ENCODE measurements at places on chromosomes 16 and 17.
A peak's percentile ranks its signal among the peaks of the same experiment; 100 is the strongest.

GRCh38 chr16:11046382-11046931 is 102.1 kb downstream of the CLEC16A start:
- no peak for DNase-seq

- no peak for DNase-seq
Measured at GRCh38 chr17:49191409-49191916, 18.9 kb downstream of the GNGT2 start.

GRCh38 chr17:10512856-10513255 is 5.5 kb downstream of the MYH1 start:
- DNase-seq, result no peak

DNA sequence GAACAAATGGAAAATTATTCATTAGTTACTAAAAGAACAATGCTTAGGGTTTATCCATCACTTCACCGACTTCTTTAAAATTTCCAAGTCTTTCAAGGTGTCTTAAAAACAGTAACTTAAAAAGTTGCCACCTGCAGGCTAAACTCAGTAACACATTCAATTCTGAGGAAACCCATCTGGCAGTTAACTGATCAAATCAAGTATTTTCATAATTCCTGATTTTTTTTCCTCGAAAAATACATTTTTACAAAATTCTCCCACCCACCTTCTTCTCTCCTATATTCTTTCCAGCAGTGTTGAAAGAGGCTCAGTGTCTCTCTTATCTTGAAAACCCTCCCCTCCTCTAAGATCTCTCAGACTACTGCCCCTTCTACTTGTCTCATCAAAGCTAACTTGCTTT is 29.9 kb downstream of the PARN start:
- DNase-seq, result peak; percentile 2

DNA sequence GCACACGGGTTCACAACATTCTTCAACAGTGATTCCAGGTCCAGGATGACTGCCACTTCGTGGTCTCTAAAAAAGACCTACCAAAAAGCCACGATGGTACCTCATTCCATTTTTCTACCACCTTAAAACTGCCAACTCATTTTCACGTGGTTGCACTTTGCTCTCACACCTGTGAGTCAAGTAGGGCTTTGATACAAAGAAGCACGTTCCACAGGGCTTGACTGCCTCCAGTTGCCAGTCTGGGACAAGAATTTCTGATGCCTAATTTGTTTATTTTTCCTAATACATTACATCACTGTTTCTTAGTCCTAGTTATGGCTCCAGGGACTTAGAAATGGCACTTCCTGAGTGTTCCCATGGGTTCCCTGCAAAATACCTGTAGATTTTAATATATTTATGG is 911.6 kb upstream of the EEF2KMT start:
- no peak for DNase-seq

- peak; percentile 9 for DNase-seq
Measured at GRCh38 chr16:22948603-22949368, 134.8 kb downstream of the HS3ST2 start.

DNA sequence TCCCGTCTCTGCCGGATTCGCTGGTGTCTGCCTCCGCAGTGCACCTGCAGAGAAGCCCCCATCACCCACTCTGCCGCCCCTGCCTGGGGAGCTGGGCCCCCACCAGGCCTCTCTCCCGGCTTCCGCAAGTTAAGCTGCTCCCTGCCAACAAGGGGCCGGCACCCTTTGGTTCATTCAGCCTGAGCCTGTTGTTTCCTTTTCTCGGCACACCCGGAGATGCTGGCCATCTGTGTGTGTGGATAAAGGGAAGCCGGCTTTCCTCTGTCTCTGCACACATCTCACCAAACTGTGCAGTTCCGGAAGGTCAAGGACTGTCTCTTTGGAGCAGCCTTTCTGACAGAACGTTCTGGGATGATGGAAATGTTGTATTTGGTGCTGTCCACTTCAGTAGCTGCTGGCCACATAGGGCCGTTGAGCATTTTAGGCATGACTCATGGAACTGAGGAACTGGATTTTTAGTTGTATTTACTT is 6.8 kb downstream of the MAPK8IP3 start:
- no peak for DNase-seq

DNA sequence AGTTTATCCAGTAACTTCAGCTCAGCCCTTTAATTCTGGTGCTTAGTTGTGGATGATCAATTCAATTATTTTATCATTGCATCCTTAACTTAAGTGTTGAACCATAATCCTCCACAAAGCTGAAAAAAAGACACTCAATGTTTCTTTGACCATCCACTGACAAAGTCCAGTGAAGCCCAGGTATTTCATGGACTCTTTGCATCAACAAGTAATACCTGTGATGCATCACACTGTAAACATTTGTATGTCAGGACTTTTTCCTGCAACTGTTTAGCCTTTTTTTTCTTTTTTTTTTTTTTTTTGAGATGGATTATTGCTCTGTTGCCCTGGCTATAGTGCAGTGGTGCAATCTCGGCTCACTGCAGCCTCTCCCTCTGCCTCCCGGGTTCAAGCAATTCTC is 6.6 kb upstream of the NFAT5 start:
- DNase-seq, result no peak

DNA sequence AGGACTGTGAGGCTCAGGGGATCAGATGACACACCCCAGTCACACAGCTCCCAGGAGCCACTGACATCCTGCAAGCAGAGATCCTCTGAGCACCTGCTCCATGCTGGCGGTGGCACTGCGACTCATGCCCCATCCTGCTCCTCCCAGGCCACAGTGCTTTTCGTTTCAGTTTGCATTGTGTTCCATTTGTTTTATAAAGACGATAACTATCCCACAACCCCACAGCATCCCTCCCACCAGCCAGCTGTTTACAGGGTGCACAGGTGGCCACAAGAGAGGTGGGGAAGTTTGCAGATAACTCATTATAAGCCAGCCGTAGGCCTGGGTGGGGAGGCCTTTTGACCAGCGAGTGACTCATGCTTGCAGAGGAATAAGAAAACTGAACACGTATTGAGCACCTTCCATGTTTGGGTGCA is 28.2 kb downstream of the BCO1 start:
- no peak for DNase-seq

DNA sequence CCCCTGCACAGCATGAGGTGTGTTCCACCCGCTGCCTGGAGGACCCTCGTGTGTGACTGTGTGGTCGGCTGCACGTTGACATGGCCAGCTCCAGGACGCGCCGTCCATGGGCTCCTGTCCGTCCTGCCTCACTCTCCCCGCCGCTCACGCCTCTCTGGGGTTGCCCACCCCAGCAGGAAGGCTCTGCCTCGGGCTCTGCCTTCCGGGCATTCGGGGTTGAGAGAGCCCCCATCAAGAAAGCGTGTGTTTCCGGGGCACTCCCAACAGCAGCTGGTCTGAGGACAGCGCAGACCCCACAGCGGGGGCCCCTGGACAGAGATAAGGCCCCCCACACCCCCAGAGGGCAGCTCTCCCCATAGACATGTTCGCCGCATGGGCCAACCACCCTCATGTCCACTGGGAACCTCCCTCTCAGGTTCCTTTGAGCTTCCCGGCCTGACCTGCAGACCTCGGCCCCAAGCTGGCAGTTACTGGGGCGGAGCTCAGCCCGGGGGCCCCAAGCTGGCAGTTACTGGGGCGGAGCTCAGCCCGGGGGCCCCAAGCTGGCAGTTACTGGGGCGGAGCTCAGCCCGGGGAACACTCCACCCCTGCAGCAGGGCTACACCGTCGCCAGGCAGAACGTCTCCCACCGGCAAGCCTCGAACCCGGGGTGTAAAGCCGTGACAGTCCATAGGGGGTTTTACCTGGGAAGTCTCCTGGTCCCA is 8.4 kb upstream of the PIEZO1 start:
- no peak for DNase-seq

GRCh38 chr16:83300326-83300725 is 507.5 kb upstream of the HSBP1 start:
- no peak for DNase-seq

- no peak for DNase-seq
Measured at GRCh38 chr16:57516176-57516725, 20.1 kb downstream of the CCDC102A start.

DNA sequence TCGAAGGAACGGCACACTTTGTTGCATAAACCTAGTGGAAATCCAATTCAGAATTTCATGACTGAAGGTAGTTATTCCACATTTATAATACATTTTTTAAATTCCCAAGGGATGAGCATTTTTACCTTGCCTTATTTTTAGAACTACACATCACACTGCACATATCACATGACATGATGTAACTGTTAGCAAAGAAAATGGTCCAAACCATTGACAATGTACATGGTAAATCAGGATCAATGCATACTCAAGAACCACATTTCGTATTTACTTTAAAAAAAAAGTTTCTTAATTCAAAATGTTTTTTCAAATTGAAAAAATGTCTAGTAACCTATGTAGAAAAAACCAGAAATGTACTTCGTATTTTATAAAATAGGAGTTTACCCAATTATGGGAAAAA is 2.5 kb downstream of the KANSL1 start:
- no peak for DNase-seq

DNA sequence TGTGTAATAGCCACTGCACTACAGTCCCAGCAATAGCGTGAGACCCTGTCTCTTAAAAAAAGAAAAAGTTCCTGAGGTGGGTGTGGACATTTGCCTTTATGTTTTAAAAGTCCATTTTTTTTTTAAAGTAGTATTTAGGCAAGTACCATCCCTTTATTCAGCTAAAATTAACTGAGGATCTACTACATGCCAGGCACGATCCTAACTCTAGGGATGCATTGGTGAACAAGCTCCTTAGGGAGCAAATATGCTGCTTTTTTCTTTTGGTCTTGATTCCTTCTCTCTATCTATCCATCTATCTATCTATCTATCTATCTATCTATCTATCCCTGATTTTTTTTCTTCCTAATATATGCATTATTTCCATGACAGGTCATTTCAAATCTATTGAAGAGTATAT is 44.7 kb downstream of the CMTM3 start:
- DNase-seq, result no peak

GRCh38 chr16:56263711-56264608 is 72.7 kb downstream of the GNAO1 start:
- DNase-seq, result no peak

- DNase-seq, result no peak
Measured at GRCh38 chr16:336269-336668, 16.3 kb downstream of the AXIN1 start.

- DNase-seq, result no peak
Measured at GRCh38 chr16:57823836-57824235, 21.5 kb upstream of the KIFC3 start.

GRCh38 chr16:27434141-27435051 is 32.4 kb downstream of the IL21R start:
- no peak for DNase-seq

- DNase-seq, result peak; percentile 54
Measured at GRCh38 chr16:89401641-89402445, 88.5 kb downstream of the ANKRD11 start.

GRCh38 chr17:57009737-57010445 is 32.0 kb downstream of the SCPEP1 start:
- DNase-seq, result peak; percentile 11

GRCh38 chr16:30139583-30140481 is 16.8 kb upstream of the MAPK3 start:
- DNase-seq, result no peak

DNA sequence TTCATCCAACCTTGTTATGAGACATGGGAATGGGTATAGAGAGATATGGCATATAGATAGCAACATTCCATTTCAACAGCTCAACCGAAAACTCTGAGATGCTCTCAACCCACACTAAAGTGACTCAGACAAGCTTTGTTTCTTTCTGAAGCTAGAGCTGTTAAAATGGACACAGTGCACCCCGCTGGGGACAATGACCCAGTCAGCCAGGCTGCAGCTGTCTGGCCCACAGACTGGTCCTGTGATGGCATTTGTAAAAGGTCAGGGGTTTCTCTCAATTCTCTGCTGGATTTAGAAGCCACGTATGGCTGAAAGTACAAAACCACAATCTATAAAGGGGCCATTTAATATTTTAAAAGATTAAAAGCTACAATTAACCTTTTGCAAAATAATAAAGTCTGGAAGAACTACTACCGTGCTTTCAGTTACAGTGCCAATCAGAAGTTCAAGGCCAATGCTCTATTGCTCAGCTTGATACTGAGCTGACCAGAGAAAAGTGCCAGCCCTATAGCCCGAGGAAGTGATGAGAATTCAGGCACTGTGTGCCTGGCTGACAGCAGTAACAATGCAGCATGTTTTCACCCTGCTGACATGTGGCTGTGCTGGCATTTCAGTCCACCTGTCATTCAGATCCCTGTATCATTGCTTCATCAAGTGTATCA is 60.2 kb downstream of the TEX2 start:
- DNase-seq, result peak; percentile 46

GRCh38 chr16:71961066-71962039 is 38.8 kb downstream of the PKD1L3 start:
- DNase-seq, result peak; percentile 78

GRCh38 chr16:50808929-50809538 is 67.1 kb downstream of the CYLD start:
- DNase-seq, result no peak

DNA sequence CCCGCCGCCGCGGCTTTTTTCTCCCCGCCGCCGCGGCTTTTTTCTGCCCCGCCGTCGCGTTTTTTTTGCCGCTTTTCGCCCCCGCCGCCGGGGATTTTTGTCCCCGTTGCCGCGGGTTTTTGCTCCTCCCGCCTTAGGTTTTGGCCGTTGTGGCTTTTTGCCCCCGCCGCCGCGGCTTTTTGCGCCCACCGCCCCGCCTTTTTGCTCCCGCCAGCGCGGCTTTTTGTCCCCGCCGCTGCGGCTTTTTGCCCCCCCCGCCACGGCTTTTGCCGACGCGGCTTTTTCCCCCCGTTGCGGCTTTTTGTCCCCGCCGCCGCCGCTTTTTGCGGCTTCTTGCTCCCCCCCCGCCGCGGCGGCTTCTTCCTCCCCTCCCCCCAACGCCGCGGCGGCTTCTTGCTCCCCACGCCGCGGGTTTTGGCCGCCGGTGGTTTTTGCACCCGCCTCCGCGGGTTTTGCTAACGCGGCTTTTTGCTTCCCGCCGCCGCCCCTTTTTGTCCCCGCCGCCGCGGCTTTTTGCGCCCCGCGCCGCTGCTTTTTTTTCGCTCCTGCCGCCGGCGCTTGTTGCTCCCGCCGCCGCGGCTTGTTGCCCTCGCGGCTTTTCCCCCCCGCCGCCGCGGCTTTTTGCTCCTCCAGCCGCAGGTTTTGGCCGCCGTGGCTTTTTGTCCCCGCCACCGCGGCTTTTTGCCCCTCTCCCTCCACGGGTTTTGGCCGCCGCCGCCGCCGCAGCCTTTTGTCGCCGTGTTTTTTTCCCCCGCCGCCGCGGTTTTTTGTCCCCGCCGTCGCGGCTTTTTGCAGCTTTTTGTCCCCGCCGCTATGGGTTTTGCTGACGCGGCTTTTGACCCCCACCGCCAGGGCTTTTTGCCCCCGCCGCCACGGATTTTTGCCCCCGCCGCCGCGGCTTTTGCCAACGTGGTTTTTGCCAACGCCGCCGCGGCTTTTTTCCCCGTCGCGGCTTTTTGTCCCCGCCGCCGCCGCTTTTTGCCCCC is 150.3 kb downstream of the KCNJ18 start:
- no peak for DNase-seq

- DNase-seq, result no peak
Measured at GRCh38 chr17:50127697-50128361, 2.1 kb downstream of the SAMD14 start.

GRCh38 chr17:4533523-4534504 is 21.4 kb downstream of the MYBBP1A start:
- no peak for DNase-seq

GRCh38 chr16:24524855-24525677 is 14.3 kb upstream of the RBBP6 start:
- DNase-seq, result no peak
